ENCODE measurements at places on chromosomes 3 and 15. TPM values are rescaled to one million over a fixed set of nuclear protein-coding genes. Genes with fewer than 3 reads are reported as not detected.
A peak's percentile ranks its signal among the peaks of the same experiment; 100 is the strongest.

LMCD1 gene
- polyA plus RNA-seq: 6.1 TPM

HRG gene
- polyA plus RNA-seq: 0.09 TPM

AGBL1 gene
- polyA plus RNA-seq: 0.01 TPM

DNA sequence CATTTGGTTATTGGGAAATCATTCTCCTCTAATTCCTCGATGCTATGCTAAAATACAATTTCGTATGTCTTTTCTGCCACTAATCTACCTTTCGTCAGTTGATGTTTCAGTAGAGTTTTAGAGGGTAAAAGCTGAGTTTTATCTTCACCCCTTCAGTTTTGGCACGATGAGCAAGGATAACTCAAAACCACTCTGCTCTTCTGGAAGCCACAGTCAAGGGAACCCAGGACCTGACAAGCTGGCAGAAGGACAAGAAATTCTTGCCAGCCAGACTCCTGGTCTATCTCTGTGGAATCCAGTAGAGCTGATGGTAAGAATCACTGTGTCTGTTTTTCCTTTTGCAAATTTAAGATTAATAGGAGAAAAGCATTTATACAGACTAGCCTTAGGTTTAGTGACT, 414.4 kb upstream of the LRRC3B start:
- H3K36me3 ChIP-seq: no peaks in the 10 kb centered on the region
- no peak for DNase-seq
- H3K4me3 ChIP-seq: no peak overlapping the region
- H3K27me3 ChIP-seq: no peaks in the 10 kb centered on the region

GRCh38 chr3:173429527-173429926, 32.0 kb downstream of the NLGN1 start:
- no peak overlapping the region for H3K27ac ChIP-seq
- H3K4me1 ChIP-seq: no peaks in the 10 kb centered on the region
- no peaks in the 10 kb centered on the region for H3K36me3 ChIP-seq
- no peak overlapping the region for H3K4me3 ChIP-seq
- no peak for DNase-seq
- H3K27me3 ChIP-seq: no peaks in the 10 kb centered on the region

- no peak for DNase-seq
- H3K4me3 ChIP-seq: no peak overlapping the region
- H3K36me3 ChIP-seq: no peaks in the 10 kb centered on the region
- no peak overlapping the region for H3K27ac ChIP-seq
Observed at GRCh38 chr3:127043731-127044510, 61.0 kb downstream of the PLXNA1 start.

GRCh38 chr3:127185962-127186674, 6.8 kb upstream of the PRR23E start:
- H3K4me3 ChIP-seq: no peak overlapping the region
- no peaks in the 10 kb centered on the region for H3K4me1 ChIP-seq
- no peaks in the 10 kb centered on the region for H3K36me3 ChIP-seq
- no peak overlapping the region for H3K27ac ChIP-seq

- no peaks in the 10 kb centered on the region for H3K27me3 ChIP-seq
- no peak overlapping the region for H3K4me3 ChIP-seq
- H3K27ac ChIP-seq: no peak overlapping the region
- no peak for DNase-seq
Observed at GRCh38 chr3:148186881-148187280, 510.8 kb upstream of the AGTR1 start.

GRCh38 chr15:85706779-85707518, 87.8 kb downstream of the KLHL25 start:
- H3K27ac ChIP-seq: peak overlapping the region; percentile 83
- peaks cover 41% of the 10 kb centered on the region for H3K4me1 ChIP-seq
- peak overlapping the region; percentile 45 for H3K4me3 ChIP-seq
- no peaks in the 10 kb centered on the region for H3K27me3 ChIP-seq

DNA sequence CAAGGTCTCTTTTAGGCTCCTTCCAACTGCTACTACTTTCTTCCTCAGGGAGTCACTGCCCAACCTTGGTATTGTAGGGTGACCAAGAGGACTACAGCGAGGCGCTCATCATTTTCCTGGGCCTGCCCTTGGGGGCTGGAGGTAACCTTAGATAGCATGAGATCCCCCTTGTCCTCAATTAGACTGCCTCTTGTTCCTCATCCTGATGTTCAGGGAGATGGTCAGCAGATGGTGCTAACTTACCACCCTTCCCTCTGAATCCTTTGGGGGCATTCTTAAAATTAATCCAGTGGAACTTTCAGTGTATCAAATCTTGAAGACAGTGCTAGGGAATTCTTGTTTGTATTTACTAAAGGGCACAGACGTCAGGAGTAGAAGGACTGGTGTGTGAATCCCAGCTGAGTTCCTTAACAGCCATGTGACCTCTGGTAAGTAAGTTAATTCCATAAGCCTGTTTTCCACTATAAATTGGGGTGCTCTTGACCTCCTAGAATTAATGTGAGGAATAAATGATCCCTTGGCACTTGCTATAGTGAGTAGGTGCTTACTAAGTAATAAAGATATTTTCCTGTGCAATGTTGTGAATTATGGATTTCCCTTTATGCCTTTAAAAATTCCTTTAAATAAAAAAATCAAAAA, 4.1 kb upstream of the CLPX start:
- H3K27me3 ChIP-seq: no peaks in the 10 kb centered on the region

- H3K36me3 ChIP-seq: peaks cover 3% of the 10 kb centered on the region
- peaks cover 62% of the 10 kb centered on the region for H3K4me1 ChIP-seq
- DNase-seq: no peak
- H3K27me3 ChIP-seq: no peaks in the 10 kb centered on the region
- H3K27ac ChIP-seq: no peak overlapping the region
- no peak overlapping the region for H3K4me3 ChIP-seq
Observed at GRCh38 chr3:185813205-185813604, 11.6 kb downstream of the IGF2BP2 start.

- H3K4me1 ChIP-seq: peaks cover 57% of the 10 kb centered on the region
- DNase-seq: no peak
- H3K4me3 ChIP-seq: peak overlapping the region; percentile 90
- H3K36me3 ChIP-seq: peaks cover 12% of the 10 kb centered on the region
Observed at GRCh38 chr3:51385621-51386091, 565 bp downstream of the MANF start.

Data from HepG2 (cell line).